ENCODE measurements at places on chromosomes 16 and 17.

DNA sequence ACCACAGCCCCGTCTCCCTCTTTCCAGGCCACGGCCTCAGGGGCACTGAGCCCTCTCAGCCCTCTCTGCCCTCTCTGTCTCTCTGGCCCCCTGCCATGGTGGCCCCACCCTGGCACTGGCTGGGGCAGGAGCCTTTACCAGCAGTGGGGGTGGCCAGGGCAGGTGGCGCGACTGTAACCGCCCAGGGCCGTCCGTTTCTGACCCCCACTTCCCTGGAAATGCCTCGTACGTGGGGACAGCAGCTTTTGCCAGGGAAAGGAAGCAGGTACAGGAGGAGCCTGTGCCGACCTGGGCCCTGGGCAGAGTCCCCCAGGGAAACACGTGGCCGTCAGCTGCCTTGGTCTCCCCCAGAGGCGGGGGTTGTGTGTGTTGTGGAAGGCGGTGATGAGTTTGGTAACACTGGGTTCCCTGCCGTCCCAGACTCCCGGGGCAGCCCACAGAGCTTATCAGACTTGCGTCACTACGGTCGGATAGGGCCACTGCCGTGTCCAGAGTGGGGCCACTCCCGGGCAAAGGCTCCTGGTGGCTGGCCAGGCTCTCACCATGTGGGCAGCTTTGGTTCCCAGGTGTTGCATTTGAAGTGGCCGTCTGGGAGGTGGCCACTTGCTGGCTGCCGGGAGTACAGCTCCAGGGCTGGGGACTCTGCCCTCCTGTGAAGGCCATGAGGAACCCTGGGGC is 249.3 kb upstream of the CIBAR2 start:
- no peak for DNase-seq

- no peak for DNase-seq
Measured at GRCh38 chr17:74435775-74436359, 4.0 kb downstream of the GPRC5C start.

DNA sequence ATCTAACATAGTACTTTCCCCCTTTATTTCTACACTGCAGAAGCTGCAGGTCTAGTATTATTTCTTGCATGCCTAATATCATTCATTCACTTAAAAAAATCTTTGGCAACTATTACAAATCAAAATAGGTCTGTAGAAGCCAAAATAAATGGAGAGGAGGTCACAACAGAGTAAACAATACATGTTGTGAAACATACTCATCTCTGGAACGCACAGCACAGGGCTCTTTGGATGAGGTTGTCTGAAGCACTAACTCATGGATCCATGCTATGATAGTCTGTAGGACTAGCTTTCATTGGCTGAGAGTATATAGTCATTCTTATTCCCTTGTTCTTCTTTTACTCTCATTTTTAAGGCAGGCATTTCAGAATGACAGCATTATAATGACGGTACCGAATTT is 21.3 kb downstream of the MYO1D start:
- DNase-seq = no peak

DNA sequence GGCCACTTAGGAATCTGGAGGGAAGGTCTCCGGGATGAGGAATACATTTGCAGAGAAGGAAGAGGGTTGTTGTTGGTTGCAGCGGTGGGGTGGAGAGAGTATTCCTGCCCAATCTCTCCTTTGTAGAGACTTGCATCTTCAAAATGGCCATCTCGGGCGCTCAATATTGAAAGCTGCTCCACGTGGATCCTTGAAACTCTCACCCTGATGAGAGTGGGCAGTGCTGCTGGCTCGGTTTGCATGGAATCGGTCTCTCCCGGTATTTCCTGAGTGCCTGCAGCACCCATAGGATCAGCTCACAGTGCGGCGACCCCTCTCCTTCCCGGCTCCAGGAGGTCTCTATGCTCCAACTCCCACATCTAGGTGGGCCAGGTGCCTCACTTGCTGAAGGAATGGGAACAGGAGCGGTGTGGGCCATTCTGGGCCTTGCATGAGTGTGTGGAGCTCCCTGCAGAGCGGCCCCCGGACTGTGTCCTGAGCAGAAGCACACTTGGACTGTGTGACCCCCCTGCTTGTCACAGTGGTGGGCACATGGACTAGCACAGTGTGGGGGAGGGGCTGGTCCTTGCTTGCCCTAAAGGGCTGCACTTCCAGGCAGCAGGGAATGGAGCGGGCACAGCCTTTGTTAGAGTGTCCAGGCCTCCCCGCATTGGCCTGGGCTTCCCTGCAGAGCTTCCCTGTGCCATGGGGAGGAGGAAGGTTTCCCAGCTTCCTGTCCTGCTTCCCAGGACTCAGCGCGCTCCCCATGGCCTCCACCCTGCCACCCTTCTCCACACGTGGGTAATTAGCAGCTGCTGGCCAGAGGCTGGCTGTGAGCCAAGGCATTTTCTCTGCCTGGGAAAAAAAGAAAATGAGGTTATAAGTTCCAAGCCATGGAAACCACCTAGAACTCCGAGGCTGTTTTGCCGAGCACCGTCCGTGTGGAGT is 139.3 kb downstream of the IRF8 start:
- DNase-seq = no peak

- DNase-seq = no peak
Measured at GRCh38 chr16:78552716-78553115, 453.3 kb downstream of the WWOX start.

- DNase-seq = no peak
Measured at GRCh38 chr17:60926466-60927183, 249.0 kb downstream of the BCAS3 start.

DNA sequence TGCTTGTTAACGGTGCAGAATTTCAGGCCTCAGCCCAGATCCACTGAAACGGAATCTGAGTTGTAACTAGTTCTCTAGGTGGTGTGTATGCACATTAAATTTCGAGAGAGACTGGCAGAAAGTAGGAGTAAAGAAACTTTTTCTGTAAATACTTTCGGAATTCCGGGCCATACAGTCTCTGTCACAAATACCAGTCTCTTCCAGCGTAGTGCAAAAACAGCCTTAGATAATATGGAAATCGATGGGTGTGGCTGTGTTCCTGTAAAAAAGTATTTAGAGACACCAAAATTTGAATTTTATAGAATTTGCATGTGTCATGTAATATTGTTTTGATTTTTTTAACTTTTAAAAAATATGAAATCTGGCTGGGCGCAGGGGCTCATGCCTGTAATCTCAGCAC is 109.7 kb downstream of the ABCC1 start:
- no peak for DNase-seq

DNA sequence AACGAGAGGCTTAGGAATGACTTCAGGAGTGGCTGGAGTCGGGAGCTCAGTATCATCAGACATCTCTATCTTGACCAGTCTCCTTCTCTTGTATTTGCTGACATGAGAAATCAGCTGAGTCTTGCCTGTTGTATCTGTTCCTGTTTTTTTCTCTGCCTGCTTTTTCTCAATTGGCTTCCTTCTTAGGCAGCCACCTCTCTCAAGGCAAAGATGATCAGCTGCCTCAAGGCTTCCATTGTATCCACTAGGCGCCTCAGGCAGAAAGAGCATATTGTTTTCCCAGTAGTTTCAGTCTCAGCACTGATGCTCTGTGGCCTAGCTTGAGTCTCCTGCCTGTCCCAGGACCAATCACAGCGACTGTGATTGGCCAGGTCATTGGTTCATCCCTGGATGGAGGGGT is 306.2 kb downstream of the CPPED1 start:
- DNase-seq = no peak

- no peak for DNase-seq
Measured at GRCh38 chr17:35705230-35705629, 26.2 kb upstream of the RASL10B start.

DNA sequence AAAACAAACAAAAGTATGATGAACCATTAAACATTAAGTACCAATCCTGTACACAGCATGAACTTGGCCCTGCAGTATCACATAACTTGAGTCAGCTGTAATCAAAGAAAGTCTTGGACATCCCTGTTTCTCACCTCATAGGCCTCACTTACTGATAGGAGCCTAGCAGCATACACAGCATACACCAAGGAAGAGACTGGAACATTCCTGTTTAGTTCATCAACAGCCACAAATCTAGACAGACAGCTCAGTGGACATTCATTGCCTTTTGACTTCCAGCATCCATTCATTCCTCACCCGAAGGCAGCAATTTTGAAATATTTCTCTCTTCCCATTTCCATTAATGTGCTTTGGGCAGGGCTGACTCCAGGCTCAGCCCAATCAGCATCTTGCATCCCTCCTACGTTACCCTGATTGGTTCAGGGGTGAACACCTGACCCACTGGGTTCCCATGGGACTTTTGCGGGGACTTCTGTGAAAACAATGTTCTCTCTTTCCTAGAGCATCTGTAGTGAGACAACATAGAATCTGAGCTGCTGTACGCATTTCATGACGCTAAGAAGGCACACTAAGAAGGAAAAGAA is 336.7 kb upstream of the ZFHX3 start:
- no peak for DNase-seq

DNA sequence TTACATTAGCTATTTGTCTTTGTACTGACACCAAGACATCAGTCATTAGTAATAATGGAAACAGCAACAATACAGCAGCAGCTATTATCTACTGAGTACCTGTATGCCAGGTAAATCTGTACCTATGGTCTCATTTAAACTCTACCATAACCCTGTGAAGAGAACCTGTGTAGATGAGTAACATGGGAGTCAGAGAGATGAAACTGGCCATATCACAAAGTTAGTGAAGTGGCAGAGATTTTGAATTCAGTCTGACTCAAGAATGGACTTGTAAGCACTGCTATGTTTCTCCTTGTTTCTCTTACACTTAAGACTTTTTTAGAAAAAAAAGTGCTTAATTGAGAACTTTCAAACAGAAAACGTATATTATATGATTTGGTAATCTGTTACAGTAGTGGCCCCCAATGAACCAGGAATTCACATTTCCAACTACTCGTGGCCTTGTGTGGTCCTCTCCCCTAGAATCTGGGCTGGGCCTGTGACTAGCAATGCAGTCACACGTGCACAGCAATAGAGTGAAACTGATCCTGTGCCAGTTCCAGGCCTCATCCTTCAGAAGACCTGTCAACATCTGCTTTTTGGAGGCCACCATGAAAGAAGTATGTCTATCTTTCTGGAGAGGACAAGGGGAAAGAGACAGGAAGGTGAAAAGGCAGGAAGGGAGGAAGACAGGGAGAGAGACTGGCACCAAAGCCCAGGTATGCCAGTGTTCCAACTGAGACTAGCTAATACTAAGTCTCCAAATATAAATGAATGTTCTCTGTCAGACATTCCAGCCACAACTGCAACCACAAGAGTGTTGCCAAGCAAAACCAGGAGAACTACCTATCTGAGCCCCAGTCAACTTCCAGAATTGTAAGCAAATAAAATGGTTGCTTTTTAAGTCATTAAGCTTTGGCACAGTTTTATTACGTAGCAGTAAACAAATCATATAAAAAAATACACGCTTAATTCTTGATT is 12.0 kb downstream of the CRLF3 start:
- no peak for DNase-seq

- peak; percentile 57 for DNase-seq
Measured at GRCh38 chr17:44023545-44024270, 8.9 kb upstream of the TMEM101 start.

- DNase-seq = peak; percentile 53
Measured at GRCh38 chr17:76078860-76079534, at the start of gene ZACN. Gene ZACN (plus strand): TSS chr17:76079182. CDS start chr17:76079265, 83 bp downstream.

DNA sequence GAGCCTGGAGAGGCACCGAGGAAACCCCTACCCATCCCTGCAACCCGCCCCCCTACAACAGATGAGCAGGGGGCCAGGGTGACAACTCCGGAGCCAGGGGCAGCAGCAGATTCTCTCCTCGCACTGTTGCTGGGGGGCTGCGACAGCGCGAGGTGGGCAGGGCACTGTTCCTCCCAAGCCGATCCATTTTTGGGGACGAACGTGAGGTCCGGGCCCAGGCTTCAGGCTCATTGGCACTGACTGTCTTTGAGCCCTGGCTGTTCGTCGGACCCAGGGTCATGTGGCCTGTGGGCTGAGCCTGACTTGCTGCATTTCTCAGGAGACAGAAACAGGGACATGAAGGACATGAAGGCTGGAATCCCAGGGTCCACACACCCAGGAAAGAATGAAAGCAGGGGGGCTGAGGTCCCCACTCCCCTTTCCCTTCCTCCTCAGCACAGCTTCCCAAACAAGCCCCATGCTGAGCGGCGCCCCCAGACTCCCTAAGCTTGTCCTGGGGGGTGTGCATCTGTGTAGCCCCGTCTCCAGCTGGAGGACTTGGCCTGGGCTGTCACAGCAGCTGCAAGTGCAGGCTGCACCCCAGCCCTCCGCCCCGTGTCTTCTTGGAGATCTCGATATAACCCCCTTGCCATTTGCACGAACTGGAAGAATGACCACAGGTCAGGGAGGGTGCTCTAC is 18.7 kb downstream of the CEP295NL start:
- DNase-seq = no peak

DNA sequence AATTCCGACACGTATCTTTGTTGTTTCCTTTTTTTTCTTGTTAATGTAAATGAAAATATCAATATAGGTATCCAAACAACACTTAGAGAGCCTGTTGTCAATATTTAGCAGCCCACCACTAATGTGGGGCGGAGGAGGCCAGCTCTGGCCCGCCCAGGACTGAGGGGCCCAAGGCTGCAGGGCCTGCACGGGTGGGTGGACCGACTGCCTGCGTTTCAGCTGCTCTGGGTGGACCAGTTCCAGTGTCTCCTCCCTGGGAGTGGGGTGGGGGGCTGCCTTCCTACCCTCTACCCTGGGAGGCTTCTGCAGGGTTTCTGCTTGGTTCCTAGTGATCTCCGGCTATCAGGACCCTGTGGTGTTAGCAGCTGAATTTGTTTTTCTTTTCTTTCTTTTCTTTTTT is 15.9 kb upstream of the ADGRG1 start:
- no peak for DNase-seq

DNA sequence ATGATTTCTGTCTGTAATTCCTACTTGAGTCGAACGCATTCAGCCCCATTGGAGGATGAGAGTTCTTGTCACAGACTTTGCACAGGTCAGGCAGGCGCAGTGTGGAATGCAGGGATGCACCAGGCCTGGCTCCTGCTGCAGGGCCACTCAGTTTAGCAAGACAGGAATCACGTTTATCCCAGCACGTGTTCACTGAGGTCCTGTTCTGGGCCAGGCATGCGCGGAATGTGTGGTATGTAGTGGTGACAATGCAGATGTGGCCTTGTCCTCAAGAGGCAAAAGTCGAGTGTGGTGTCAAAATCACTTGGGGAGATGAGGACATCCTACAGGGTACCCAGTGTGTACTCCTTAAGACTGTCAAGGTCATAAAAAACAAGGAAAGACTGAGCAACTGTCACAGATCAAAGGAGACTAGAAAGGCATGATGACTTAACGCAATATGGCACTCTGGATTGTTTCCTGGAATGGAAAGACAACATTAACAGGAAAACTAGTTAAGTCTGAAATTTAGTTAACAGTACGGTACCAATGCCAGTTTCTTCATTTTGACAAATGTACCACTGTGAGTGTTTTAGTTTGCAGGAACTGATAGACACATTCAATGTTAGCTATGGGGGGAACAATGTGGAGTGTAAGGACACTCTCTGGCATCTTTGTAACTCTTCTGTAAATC is 121.5 kb upstream of the ADAMTS18 start:
- DNase-seq = no peak

- DNase-seq = peak; percentile 63
Measured at GRCh38 chr16:11256661-11257130, 692 bp upstream of the SOCS1 start.

- peak; percentile 38 for DNase-seq
Measured at GRCh38 chr17:82443465-82444283, 6.9 kb downstream of the CYBC1 start.

- DNase-seq = no peak
Measured at GRCh38 chr17:4463818-4464476, 30.2 kb downstream of the SPNS3 start.

- DNase-seq = no peak
Measured at GRCh38 chr16:27325736-27326135, 12.0 kb downstream of the IL4R start.
